ENCODE measurements at places on chromosomes 7 and 10.

DNA sequence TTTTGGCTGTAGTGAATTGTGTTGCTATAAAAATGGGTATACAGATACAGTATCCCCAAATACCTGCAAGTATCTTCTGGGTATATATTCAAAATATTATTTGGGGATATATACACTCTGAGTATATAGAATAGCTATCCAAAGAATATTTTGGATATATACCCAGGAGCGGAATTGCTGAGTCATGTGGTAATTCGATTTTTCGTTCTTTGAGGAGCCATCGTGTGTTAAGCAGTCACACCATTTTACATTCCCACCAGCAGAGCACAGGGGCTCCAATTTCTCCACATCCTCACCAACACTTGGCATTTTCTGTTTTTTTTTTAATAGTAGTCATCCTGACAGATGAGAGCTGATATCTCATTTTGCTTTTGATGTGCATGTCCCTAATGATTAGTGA is 61.9 kb downstream of the TEX36 start:
- DNase-seq: no peak

GRCh38 chr10:12633776-12634620 is 284.7 kb downstream of the CAMK1D start:
- no peak for DNase-seq

DNA sequence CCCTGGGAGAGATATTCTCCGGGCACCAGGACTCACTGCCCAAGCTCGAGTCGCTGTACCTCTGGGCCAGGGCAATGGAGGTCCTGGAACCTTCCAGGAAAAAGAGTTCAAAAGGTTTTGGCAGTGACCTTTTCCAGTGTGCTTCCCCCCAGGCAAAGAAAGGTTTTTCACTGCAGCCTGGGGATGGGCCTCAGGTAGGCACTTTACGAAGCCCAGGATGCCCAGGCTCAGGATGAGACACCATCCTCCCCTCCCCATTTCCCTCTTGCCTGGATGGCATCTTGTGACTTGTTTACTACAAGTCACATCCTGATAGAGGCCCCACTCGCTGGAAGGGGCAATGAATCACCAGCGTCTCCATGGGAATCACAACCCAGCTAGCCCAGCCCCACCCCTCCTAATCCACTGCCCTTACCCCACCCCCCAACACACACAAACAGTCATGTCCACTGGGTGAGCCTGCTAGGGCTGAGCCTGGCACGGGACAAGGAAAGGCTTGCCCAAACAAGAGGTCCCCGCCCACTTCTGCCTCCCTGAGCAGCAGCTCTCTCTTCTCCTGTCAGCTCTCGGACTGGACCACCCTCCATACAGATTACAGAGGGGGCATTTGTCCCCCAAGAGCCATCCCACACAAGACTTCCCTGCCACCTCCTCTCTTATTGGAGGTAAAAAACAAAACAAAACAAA is 93.8 kb upstream of the SMNDC1 start:
- DNase-seq: peak; percentile 61

DNA sequence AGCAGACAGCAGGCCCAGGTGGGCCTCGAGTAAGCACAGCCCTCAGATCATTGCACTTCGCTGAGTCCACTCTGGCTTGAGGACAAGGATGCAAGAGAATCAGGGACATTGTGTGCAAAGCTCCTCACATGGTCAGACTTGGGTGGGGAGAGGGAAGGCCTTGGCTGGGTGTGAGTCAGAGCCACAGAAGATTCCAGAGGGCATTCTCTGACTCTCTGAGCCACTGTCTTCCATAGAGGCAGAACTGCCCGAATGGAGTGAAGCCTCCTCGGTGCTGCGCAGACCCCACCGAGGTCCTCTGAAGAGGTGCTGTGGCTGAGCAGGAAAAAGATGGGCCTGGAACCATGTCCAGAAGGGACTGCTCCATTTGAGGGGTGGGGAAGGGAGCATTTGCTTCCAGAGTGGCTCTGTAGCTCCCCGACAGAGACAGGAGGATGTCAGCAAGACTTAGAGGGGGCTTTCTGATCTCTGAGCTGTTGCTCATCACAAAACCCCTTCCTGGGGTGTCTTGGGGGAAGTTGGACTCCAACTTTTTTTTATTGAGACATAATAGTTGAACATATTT is 120.8 kb downstream of the PTPN20 start:
- no peak for DNase-seq

DNA sequence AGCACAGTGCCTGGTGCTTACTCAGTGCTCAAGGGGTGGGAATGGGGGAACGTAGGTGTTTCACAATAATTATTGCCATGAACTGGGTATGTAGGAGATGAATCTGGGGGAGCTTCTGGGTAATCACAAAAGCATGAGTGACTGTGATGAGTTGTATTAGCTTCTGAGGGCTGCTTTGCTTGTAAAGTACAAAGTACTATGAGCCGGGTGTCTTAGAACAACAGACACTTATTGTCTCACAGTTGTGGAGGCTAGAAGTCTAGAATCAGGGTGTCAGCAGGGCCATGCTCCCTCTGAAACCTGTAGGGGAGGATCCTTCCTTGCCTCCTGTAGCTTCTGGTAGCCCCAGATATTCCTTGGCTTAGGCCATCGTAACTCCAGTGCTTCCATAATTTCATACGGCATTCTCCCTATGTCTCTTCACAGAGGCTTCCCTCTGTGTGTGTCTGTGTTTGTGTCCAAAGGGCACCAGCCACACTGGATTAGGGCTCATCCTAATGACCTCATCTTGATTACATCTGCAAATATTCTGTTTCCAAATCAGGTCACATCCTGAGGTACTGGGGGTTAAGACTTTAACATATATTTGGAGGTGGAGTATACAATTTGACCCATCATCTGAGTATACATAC is 84.8 kb upstream of the AGBL3 start:
- DNase-seq: no peak

DNA sequence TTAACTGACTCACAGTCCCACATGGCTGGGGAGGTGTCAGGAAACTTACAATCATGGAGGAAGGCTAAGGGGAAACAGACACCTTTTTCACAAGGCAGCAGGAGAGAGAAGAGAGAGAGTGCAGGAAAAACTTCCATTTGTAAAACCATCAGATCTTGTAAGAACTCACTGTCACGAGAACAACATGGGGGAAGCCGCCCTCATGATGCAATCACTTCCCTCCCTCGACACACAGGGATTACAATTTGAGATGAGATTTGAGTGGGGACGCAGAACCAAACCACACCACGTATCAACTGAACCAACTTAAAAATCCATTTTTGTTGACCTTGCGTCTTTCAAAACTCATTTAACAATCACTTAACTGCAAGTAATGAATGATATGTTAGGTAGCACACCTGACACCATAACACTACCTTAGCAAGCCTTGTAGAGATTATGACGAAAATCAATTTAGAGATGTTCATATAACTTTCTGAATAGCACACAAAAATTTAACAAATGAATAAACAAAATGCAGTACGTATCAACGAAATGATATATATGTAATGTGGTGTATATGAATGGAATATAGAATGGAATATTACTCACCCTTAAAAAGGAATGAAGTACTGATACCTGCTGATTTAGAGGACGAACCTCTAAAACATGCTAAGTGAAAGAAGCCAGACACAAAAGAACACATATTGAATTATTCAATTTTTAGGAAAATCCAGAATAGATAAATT is 3.7 kb downstream of the FAM3C start:
- DNase-seq: no peak

DNA sequence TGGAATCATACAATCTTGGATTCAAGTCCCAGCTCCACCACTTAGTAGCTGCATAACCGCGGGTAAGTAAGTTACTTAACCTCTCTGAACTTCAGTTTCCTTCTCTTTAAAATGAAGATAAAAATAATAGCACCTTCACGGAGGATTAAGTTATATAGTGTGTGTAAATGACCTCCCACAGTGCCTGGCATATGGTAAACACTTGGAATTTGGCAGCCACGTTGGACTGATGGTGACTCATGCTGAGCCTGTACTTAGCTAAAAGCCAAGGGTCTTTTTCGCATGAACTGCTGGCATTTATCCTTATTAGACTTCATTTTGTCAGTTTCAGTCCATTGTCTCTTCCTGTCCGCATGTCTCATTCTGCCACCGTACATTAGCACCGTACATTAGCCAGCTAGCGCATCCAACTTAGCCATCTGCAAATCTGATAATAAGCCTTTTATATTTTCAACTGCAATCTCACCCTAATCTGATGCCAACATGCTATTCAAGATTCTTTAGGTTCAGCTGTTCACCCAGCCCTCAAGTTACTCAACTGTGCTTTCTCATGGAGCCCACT is 11.2 kb downstream of the SLC13A4 start:
- DNase-seq: peak; percentile 28

DNA sequence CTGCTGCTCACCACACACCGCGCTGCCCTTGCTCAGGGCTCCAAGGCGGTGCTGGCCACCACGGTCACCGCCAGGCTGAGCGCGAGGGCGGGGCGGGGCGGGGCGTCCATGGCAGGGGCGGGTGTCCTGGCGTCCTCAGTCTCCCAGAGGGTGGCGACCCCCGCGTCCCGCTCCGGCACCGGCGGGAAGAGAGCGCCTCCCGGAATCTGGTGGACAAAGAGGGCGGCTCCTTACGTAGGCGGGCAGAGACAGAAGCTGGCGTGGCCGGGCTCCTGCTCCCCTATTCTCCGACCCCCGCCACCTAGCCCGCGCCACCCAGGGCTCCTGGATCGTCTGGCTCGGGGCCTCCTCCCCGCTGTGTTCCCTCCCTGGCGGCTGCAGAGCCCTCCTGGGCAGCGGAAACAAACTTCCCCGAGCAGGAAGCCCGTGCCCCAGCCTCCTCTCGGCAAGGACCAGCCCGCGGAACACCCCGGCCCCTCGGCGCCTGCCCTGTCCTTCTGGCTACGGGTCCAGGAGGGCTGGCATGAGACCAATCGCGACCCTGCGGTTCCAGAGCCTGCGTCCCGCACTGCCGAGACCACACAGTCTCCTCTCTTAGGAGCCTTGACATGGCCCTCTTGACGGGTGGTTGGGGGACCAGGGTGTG is 133.8 kb upstream of the ZNF92 start:
- peak; percentile 67 for DNase-seq

- no peak for DNase-seq
Observed at GRCh38 chr10:99870123-99870730, 87.8 kb downstream of the ABCC2 start.

- DNase-seq: no peak
Observed at GRCh38 chr7:95454438-95455045, 19.7 kb upstream of the PON2 start.

DNA sequence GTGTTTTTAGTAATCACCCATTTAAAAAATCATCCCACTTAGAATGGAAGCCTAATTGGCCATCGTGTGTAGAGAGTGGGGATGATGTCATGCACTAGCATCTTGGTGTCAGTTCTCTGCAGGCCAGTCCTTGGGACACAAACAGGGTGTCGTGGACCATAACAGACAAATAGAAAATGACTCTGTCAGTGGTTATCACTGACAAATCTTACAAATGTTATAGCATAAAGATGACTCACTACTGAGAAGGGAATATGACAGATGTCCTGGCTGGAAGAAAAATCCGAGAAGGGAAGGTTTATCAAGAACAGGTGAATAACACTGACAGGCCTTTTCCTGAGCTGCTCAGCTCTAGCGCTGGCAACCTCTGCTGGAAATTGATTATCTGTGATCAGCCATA is 10.6 kb downstream of the CABCOCO1 start:
- DNase-seq: no peak

DNA sequence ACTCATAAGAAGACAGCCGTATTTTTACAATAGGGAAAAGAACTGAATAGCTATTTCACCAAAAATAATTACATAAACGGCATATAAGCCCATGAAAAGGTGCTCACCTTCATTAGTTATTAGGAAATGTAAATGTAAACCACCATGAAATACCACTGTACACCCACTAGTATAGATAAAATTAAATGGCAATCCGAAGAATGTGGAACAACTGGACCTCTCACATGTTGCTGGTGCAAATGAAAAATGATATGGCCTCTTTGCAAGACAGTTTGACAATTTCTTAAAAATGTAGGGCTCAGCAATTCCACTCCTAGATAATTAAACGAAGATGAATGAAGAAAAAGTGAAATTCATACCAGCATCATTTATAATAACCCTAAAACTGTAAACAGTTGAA is 91.8 kb downstream of the MAPK8 start:
- no peak for DNase-seq

GRCh38 chr7:39465055-39465929 is 100.9 kb upstream of the YAE1 start:
- peak; percentile 70 for DNase-seq

DNA sequence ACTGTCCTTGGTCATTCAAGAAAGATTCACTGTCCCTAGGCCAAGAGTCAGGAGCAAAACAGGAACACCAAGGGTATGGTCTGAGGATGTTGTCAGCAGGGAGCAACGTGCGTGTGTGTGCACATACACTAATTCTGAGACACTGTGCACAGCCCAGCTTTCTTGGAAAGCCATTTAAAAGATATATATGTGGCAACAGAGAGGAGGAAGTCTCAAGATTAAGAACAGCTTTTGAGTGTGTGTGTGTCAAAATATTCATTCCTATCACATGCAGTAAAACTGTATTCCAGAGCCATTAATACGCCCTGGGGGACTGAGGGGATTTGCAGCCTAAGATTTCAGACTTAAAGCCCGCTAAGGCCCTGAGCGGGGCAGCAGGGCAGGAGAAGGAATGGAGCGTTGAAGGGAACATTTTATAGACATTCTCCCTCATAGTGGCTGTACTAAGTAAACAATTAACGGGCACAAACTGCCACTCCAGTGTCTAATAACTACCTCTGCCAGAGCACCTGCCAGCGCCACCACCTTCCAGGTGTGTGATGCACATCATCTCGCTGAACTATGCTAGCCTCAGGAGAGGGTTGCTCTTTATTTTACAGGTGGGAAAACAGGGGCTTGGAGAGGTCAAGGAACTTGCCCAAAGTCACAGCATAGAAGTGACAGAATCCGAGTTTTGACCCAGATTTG is 2.0 kb downstream of the NOD1 start:
- DNase-seq: no peak

- DNase-seq: no peak
Observed at GRCh38 chr7:147485660-147486210, 1104.8 kb upstream of the C7orf33 start.

- no peak for DNase-seq
Observed at GRCh38 chr7:67448271-67448670, 451.6 kb downstream of the TYW1 start.

GRCh38 chr7:46391231-46392201 is 470.4 kb upstream of the IGFBP3 start:
- peak; percentile 61 for DNase-seq

DNA sequence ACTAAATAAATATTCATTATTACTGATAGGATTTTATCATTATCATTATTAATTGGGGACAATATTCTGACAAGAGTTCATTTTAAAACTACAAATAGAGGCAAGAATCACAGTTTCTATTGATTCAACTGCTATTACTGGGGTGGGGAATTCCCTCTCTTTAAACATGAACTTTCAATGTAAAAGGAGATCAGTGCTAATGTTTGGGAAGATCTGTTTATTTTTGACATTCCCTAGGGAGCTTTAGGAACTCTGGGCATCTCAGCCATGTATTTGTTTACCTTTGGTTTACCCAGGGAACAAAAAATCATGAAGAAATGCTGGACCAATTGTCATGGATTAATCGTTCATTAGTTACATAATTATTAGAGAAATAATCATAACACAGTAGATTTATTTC is 443.2 kb upstream of the AKR1E2 start:
- DNase-seq: no peak

- DNase-seq: peak; percentile 81
Observed at GRCh38 chr7:521221-522070, 1.8 kb upstream of the PDGFA start.

- no peak for DNase-seq
Observed at GRCh38 chr7:127978421-127978820, 52.8 kb downstream of the LRRC4 start.

Data from femur (tissue), 1 donor.